ENCODE measurements at places on chromosomes 2 and 18.

DNA sequence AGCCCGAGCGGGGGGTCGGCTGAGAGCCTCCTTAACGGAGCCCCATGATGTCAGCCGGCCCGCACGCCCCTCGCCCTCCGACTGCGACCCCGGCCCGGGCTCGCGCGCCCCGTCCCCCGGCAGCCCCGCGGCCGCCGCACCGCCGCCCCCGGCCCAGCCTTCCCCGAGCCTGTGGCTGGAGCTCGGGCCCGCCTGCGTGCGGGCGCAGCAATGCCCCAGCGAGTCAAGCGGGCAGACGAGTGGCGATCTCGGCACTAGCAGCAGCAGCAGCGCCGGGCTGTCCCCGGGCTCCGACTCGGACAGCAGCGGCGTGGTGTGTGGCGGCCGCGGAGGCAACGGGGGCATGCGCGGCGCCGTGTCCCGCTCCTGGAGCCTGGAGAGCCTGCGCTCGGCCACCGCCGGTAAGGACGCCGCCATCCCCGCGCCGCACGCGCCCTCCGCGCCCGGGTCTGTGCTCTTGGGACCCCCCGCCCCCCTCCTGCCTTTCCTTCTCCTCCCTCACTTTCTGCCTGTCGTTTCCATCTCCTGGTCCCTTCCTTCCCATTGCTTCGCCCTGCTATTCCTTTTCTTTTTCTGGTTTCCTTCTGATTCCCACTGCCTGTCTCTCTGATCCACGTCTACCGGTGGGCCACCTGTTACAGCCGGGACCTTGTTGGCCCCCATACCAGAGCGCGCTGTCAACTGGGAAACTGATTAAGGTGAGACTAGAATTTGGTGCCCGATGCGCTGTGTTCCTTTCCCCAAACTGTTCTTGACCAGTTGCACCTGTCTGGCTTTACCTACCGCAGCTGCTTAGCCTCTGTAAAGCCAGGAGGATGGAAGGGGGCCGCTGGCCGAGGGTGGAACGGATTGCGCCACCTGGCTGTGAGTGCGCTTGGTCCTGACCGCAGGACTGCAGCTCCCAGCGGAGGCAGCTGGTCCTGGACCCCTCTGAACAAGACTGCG lies 127.4 kb downstream of the ARHGEF4 start:
- DNase-seq = no peak

GRCh38 chr18:55435592-55435991 lies 152.4 kb downstream of the TCF4 start:
- no peak for DNase-seq

GRCh38 chr2:118102433-118103082 lies 14.3 kb downstream of the INSIG2 start:
- peak; percentile 32 for DNase-seq

DNA sequence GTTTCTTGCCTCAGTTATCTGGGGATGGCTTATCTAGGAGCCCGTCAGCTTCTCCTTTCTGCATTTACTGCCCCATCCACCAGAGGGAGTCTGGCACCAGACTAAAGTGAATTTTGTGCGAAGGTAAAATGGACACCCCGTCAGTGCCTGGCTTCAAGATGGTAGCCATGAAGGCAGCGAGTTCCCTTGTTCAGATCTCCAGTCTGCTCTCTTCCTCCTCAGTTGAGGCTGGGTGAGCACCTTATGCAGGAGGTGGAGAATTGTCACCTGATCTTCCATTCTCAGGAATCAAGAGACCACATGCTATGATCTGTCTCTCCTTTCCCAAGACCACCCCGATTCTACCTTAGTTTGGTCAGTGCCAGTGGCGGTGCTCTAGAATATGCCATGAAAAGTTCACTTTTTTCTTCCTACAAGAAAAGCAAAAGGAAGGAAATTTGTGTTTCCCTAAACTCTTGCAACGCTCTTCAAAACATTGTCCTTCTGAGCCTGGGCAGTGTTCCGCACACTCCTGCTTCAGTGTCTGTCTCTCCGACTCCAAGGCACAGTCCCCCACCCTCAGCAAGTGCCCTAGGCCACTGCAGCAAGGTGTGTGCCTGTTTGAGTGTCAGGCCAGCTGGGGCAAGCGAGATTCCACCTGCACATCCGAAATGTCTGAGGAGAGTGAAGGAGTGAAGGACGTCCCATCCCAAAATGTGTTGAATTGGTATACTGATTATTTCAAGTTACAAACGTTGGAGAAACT lies 168.6 kb downstream of the SS18 start:
- DNase-seq = no peak

- no peak for DNase-seq
These were observed 65.5 kb upstream of the PMAIP1 start for GRCh38 chr18:59834267-59834666.

GRCh38 chr2:192412394-192412793 lies 217.7 kb upstream of the TMEFF2 start:
- no peak for DNase-seq

DNA sequence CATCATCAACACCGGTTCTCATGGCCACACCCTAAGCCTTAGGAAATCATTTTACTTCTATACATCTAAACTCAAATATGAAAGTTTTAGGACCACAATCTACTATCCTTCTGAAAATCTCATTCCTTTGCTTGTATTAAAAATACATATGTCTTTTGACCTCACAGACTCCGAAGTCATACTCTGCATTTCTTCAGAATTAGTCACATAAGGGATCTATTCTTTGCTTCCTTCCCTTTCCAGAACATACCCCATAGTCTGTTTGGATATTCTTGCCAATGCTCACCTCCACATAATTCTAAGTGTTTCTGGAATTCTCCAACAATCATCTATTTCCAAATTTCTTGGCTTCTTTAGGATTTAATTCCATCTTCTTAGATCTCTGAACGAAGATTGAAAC lies 14.2 kb upstream of the DSG1 start:
- DNase-seq = no peak

DNA sequence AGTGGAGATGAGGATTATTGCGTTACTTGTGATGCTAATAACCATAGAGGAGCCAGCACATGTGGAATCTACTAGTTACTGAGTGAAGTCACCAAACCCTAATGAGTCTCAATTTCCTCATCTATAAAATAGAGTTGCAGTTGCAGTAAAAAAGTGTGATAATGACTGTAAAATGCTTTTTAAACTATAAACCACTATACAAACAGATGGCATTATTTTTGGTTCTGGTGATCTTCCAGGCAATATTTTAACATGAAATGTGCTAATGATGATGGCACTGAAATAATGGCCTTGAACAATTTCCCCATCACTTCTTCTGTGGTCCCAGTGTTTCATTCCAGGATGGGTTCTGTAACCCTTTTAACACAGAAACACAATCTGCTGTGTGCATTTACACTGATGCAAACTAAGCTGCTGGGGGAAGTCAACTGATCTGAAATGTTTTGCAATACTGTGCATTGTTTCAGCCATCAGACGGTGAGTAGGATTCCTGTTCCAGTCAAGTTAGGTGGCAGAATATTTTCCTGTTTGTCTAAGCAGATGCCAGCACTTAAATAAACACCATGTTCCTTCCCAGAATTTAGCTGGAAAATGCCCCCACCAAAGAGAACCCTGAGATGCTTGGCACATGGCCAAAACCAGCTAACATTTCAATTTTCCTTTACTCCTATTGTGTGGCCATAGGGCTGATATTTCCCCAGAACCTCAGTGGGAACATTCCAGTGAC lies 52.6 kb downstream of the TACR1 start:
- peak; percentile 20 for DNase-seq

DNA sequence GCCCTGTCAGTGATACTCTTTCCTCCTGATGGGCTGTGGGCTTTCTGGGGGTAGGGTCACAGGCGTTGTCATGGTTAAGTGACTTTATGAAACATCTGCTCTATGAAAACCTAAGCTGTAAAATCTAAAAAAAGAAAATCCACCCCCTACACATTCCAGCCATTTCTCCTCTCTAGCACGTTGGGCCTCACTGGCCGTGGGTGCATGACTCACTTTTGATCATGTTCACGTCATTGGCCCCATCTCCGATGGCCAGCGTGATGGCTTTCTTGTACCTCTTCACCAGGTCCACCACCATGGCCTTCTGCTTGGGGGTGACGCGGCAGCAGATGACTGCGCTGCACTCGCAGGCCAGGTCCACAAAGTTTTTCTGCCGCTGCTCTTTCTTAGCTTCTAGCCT lies 39.3 kb upstream of the NARS1 start:
- DNase-seq = peak; percentile 67

GRCh38 chr2:163417596-163418337 lies 318.0 kb downstream of the FIGN start:
- DNase-seq = no peak

DNA sequence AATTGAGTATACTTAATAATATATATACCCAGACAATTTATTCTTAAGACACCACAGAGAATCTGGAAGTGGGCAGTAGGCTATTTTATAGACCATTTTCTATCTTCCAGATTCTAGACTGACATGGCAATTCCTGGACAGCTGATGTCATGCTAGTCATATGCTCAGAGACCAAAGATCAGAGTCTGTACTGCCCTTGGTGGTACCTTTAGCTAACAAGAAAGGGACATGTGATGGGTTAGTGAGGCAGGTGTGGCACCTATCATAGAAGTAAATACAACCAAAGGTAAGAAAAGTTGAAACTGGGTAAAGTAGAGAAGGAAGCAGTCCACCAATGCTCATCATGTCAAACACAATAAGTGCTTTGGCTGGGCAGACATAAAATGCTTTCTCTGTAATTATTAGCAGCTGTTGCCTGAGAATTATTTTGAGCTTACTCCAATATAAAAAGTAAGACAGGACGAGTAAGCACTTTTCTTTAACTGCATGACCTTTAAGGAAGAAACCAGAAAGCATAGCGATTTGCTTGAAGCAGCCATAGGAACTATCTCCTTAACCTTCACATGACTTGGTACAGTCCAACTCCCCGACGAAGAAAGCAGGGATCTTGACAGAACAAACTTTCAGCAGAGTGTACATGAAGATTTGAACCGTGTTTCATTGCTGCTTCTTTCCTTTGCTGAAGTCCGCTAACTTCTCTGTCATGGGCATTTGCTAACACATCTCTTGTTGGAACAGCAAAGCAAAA lies 47.1 kb downstream of the SLC40A1 start:
- DNase-seq = no peak

DNA sequence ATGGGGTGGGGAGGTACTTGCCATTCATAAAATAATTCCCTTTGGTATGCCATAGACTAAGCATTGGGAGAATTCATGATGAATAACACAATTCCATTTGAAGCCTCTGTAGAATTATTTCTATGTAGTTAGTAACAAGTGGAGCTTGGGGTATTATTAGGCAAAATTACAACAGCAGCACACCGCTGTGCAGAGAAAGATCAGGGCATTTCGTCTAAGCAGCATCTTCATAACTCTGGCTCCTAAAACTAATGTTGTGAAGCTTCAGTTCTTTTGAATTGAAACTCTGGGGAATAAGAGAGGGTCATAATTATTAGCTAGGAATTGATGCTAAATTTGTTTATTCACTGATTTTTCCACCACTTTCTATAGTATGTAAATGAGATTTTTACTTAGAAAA lies 630.7 kb downstream of the DCC start:
- DNase-seq = no peak

DNA sequence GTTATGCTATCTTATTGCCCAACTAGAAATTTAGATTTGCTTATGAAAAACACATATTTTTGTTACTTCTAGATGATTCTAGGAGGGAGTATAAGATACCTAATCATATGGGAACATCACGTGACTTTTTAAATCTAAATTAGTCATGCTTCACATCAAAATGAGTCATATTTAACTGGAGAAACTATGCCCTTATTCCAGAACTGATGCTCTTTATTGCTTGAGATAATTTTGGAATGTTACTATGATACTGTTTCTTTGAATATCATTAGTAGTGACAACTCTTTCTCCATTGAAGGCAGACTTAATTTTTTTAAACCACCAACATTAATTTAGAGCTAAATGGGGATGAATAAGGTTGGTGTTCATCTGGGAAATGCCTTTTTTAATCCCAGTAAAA lies 19.9 kb upstream of the ELAC1 start:
- no peak for DNase-seq

DNA sequence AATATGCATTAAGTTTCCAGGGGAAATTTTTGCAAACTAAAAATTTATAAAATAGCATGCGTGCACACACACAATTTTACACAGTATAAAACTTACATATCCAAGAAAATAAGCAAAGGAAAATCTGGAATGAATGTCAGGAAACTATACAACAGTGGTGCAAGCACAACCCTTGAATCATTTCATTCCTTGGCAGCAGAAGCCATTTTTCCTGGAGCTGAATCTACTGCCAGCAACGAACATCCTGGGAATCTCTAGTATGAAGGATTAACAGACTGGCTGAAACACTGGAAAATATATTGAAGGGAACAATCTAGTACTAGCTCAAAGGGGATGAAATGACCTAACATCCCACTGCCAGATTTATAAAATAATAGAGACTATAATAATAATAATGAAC lies 235.3 kb downstream of the DYM start:
- no peak for DNase-seq

- no peak for DNase-seq
These were observed 8.1 kb upstream of the MTERF4 start for GRCh38 chr2:241110089-241110606.

DNA sequence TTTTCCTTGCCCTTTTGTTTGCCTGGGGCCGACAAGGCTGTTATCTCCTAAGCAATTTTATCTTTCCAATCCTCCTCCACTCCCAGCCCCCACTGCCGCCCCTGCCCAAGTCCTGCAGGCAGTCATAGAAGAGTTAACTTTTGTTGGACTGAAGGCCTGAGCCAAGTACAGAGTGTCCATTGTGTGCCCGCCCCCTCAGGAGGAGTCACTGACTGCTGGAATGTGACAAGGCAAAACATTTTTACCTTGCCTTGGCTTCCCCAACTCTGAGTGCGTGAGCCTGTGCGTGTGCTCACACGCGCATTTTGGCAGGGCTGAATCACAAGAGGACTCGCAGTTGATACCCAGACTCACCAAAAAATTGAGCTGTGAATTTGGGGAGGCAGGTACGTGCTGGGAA lies 16.2 kb downstream of the SETBP1 start:
- no peak for DNase-seq

GRCh38 chr2:117703858-117704257 lies 110.6 kb upstream of the DDX18 start:
- DNase-seq = no peak

DNA sequence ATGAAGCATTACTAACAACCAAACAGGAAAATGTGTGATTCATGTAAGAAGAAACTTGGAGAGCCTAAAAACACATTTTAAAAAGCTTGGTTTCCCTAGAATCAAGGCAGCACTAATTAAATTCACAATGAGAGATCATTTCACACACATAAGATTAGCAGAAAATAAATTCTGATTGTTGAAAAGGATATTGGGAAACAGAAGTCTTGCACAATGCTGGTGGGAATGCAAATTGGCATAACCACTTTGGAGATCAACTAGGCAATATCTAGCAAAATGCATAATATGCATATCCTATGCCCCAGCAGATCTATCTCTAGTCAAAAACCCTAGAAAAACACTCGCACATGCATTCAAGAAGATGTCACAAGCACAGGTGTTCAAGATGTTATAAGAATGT lies 75.3 kb upstream of the SIX3 start:
- no peak for DNase-seq

DNA sequence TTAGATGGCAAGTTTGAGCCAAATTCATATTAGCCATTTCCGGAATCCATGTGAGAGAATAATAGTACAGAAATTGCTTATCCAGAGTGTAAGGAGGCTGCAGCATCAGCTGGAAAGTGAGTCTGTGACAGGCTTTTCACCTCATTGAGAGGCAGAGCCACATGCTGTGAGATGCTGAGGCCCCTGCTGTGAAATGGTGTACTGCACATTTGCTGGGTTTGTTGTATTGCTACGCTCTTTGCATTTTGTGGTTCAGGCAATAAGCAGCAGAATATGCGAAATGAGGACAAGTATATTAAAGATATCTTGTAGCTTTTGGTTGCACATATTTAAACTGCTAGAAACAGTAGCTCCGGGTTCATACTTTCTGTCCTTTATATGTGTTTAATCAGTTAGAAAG lies 37.0 kb downstream of the NABP1 start:
- DNase-seq = no peak

Data from kidney glomerular epithelial cell (primary cell).